ENCODE measurements at places on chromosomes 2 and 18. TPM values are rescaled to one million over a fixed set of nuclear protein-coding genes. Genes with fewer than 3 reads are reported as not detected.

- DNase-seq = no peak
These were observed 3.0 kb downstream of the CD8A start for GRCh38 chr2:86787736-86788135.

Gene PPP1R1C
- not detected for total RNA-seq

Gene RETREG2
- total RNA-seq = 83.9 TPM

DNA sequence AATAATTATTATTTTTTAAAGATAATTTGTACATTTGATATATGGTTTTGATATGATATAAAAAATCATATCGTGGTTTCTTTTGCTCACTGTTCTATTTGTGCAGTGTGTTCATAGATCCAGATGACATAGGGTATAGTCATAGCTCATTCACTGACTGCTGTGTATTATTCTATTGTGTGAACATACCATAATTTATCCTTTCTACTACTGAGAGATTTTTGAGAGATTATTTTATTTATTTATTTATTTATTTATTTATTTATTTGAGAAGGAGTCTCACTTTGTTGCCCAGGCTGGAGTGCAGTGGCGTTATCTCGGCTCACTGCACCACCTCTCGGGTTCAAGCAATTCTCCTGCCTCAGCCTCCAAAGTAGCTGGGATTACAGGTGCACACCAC, 39.0 kb downstream of the FER1L5 start:
- no peak for DNase-seq

DNA sequence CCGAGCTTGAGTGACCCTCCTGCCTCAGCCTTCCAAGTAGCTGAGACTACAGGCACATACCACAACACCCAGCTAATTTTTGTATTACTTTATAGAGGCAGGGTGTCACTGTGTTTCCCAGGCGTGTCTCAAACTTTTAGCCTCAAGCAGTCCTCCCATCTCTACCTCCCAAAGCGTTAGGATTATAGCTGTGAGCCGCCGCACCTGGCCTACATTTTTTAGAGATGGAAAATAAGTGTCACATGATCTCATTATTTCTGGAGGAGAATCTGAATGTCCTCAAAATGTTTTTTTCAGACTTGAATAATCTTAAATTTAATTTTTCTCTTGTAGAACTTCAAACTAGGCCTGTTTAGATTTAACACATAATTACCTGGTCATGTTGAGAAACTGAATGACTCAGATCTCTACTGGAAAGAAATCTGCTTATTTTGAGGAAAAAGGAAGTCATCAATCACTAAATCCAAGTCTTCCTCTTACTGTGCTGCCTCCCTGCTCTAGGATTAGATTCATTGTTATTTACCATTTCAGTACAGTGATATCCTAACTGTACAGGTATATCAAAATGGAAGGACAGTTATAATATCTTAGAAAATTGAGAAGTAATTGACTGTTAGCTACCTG, 92.4 kb downstream of the COX7A2L start:
- DNase-seq = no peak

DNA sequence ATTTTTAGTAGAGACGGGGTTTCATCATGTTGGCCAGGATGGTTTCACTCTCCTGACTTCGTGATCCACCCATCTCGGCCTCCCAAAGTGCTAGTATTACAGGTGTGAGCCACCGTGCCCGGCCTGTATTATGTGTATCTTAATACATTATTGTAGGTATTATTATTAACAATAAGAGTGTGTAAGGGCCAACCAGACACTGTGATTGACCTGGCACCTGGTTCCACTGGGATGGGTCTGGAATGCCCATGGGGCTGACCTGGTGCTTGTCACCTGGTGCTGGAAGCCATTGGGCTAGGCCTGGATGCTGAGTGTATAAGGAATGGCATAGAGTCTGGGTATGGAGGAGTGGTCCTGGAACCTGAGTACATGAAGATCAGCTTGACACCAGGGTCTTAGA, 906.9 kb upstream of the TMEFF2 start:
- no peak for DNase-seq

DNA sequence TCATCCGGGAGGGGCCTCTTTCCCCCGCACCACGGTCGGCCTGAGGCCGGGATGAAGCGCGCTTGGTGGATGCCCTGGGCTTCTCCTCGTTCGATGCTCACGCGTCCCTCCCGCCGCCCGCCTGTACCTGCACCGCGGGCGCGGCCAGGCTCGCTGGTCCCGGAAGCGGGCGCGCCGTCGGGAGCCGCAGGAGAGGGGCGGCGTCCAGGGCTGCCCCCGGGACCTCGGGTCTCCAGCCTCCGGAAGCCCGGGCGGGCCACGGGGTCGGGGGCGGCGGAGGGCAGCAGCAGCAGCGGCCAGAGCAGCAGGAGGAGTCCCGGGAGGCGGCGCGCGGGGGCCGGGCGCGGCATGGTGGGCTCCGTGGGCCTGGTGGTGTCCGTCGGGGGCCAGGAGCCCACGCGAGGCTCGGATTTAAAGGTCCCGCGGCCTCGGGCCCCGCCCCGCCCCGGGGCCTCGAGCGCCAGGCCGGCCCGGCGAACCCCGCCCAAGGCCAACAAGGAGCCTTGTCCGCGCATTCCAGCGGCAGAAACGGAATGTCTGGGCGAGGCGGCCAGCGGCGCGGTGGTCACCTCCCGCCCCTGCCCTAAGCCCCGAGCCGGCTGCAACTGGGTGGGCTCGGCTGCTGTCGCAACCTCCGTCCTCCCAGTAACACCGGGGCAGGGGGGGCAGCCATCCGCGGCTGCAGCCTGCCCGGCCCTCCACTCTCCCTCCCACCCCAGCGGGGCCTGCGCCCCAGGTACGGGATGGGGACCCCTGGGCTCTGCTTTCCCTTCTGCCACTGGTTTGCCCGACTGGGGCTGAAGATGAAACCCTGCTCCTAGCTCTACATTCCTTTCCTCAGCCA, at the start of gene MATN3:
Gene MATN3, minus strand, starts transcription at position 387 of the 844 bp plus-strand sequence. Its CDS starts 37 bp downstream, at position 350.
- peak; percentile 42 for DNase-seq

GRCh38 chr2:237223201-237223861, 137.6 kb downstream of the COPS8 start:
- DNase-seq = peak; percentile 5

Gene SP110
- total RNA-seq = 11.9 TPM

- DNase-seq = no peak
These were observed 154.6 kb downstream of the ERBB4 start for GRCh38 chr2:212384027-212384426.

GRCh38 chr2:119315241-119315925, 51.3 kb downstream of the C2orf76 start:
- DNase-seq = peak; percentile 24

GRCh38 chr2:10523406-10524189, 75.5 kb upstream of the ODC1 start:
- no peak for DNase-seq

DNA sequence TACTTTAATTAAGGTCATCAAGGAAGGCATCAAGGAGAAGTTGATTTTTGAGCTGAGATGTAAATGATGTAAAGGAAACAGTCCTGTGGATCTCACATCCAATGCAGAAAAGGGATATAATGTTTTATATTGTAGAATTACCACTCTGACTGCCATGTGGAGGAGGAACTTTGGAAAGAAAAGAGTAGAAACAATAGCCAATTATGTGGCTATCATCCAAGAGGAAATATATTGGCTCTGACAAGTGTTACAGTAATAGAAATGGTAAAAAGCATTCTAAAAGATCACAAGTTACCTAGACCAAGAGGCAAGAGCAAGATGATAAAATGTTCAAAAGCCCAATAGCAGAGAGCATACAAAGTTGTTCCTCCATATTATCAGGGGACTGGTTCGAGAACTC, 26.8 kb downstream of the BARD1 start:
- no peak for DNase-seq

GRCh38 chr2:145230546-145230945, 710.6 kb upstream of the ZEB2 start:
- DNase-seq = no peak

DNA sequence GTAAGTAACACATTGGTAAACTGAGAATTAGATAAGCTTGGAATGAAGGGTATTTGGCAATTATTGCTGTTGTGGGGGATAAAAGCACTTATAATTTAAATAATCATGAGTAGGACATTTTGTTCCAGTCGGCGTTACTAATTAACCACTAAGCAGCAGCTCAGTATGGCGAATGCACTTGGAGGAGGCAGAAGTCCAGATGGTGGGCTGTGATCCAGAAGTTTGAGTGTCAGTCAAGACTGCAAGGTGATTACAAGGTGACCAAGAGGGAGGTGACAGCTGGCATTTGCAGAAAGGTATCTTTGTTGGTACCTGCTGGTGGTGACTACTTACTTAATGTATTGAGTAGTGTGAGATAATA, 643.6 kb upstream of the FAM98A start:
- DNase-seq = no peak

DNA sequence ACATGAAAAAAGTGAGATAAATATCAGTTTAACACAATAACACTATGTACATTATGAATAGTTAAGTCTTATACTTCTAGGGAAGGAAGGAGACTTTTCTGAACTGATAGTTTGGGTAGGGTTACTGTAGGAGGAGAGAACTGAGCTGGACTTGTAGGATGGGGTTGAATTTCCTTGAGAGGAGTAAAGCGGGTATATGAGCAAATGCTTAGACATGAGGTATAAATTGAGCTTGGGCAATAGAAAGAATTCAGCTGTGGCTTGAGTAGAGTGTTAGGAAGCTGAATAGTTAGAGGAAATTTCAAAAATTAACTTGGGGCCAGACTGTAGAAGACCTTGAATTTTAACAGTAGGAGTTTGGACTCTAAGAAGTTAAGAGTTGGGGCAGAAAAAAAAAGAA, 45.1 kb downstream of the LCLAT1 start:
- no peak for DNase-seq

- no peak for DNase-seq
These were observed 131.7 kb downstream of the KLHL29 start for GRCh38 chr2:23516520-23517256.

- no peak for DNase-seq
These were observed 116.8 kb upstream of the GATA6 start for GRCh38 chr18:22052405-22053105.

DNA sequence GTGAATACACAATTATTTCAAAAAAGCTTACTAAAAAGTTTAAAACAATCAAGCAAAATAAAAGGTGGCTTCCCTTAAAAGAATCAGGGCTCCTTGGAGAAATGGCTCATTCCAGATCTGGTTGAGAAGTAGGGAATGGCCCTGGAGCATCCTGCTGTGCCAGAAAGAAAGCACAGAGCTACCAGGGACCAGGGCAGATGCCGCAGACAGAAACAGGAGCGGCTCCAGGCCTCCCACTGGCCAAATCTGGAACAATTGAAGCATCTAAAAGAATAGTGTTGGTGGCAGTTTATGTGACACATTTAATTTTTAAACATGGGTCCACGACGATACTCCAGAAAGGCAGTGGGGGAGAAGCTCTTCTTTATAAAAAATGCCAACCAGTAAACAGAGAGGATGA, 75.5 kb downstream of the GBX2 start:
- no peak for DNase-seq

GRCh38 chr2:19292007-19292406, 66.4 kb downstream of the OSR1 start:
- DNase-seq = no peak

DNA sequence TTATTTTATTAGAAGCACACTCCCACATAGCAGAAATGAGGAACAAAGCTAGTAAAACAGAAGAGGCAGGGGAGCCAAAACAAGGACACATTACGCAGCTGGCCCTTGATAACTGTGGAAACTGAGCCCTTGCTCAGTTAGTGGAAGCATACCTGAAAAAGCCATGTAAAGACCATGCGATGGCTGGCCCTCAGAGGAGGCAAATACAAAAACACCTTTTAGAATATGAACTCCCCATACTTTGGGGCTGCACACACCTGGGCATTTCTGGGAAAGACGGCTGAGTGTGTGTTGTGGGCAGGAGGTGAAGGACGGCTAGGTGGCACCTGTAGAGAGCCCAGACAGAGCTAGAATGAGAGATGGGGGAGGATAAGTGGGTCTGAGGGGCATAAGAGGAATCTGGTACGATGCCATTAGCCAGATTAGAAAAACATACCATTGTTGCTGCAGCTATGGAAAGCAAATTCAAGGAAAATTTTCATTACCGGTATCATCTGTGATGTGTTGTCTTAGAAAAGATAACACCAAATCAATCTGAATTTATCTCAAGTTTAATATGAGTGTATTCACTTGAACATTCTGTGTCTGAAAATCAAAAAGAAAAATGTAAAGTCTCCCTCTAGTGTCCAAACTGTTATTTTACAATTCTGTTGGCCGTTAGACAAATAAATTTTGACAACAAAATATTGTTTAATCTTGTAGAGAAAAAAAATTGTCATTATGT, 45.2 kb upstream of the SULT1C3 start:
- peak; percentile 40 for DNase-seq

DNA sequence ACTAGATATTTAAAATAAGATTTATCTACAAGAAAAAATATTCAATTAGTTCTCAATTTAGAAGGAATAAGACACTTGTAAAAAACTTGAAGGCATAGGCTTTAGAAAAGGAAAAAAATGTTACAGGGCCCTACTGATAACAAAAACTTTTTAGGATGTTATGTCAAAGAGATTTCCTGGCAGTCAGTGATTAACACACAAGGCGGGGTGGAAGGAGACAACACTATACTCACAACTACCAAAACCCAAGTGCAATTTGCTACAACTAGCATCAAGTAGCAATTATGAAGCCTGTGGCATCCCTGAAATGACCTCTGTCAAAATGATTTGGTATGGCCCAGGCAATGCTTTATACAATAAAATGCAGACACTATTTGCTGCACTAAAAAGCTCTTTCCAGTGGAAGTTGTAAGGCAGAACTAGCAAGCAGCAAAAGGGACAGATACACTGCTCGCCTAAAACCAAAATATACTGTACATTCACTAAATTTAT, 15.3 kb downstream of the STRN start:
- no peak for DNase-seq

- no peak for DNase-seq
These were observed 242.7 kb downstream of the DPP10 start for GRCh38 chr2:114685102-114685501.

Gene DAPL1
- total RNA-seq = not detected

DNA sequence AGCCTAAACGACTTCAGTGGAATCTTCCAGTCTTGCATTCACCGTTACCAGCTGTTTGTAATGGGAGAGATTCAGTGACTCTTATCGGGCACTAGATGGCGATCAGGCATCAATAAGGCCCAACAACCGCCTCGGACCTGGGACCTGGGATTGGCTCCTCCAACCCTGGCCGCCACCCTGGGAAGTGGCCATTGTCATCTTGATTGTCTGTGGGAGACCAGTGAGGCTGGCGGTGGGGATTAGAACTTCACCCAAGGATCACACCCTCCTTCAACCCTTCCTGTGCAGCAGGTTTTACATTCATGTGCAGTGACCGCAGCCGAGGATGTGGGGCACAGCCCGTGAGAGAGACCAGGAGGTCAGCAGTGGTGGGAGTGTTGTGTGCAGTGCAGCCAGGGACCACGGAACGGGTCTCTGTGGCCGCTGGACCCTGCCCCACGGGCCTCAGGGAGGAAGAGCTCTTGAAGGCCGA, 85.3 kb downstream of the SPP2 start:
- DNase-seq = peak; percentile 87

Gene SERPINB4
- total RNA-seq = not detected
